Pancreas (tissue), 10 donors: ENCODE measurements at places on chromosomes 4 and X. TPM values are rescaled to one million over a fixed set of nuclear protein-coding genes. Genes with fewer than 3 reads are reported as not detected.
A peak's percentile ranks its signal among the peaks of the same experiment; 100 is the strongest.

GRCh38 chr4:140268186-140268841 lies 105.1 kb upstream of the SCOC start:
- no peak overlapping the region for H3K4me3 ChIP-seq
- H3K27ac ChIP-seq = no peak overlapping the region
- H3K4me1 ChIP-seq = no peaks in the 10 kb centered on the region
- no peaks in the 10 kb centered on the region for H3K36me3 ChIP-seq

DNA sequence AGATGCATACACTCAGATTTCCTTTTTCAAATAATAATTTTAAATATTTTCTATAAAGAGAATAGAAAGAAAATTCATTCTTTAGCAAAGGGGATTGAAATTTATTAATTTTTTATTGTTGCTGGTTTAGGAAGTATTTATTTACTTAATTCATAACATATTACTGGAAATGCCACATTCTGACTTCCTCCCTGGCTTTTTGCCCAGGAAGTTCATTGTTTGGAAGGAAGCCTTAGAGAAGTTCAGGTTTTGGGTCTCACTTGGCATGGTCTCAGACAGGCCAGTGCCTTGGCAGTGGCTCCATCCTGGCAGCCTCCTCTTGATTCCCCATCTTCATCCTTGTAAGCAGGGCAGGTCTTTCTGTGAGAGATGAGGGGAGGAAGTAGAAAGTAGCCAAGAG lies 50.5 kb downstream of the IL15 start:
- no peaks in the 10 kb centered on the region for H3K27me3 ChIP-seq
- H3K4me3 ChIP-seq = no peak overlapping the region
- peaks cover 13% of the 10 kb centered on the region for H3K4me1 ChIP-seq
- no peaks in the 10 kb centered on the region for H3K36me3 ChIP-seq
- H3K27ac ChIP-seq = peak overlapping the region; percentile 55

DNA sequence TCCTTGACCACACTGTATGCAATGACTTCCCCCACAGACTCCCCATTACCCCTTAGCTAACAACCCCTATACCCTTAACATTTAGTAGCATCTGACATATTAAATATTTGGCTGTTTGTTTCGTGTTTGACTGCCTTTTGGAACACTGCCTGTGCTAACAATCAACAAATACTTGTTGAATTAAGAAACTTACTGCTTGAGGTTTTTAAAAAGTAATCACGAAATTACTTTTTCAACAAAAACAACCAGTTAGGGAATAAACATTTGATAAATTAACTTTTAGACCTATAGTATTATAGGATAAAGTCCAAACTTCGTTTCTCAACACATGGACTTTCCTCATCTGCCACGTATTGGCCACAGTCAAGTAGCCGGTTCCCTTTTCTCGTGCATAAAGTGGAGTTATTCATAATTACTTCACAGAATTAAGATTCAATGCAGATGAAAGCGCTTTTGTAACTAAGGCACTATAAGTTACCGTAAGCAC lies 555 bp upstream of the ELMOD2 start:
- no peaks in the 10 kb centered on the region for H3K36me3 ChIP-seq
- peak overlapping the region; percentile 89 for H3K4me3 ChIP-seq
- no peak for DNase-seq

GRCh38 chr4:37066159-37066558 lies 178.4 kb upstream of the NWD2 start:
- no peaks in the 10 kb centered on the region for H3K27me3 ChIP-seq
- no peak overlapping the region for H3K4me3 ChIP-seq
- H3K36me3 ChIP-seq = no peaks in the 10 kb centered on the region
- H3K27ac ChIP-seq = no peak overlapping the region
- DNase-seq = peak; percentile 18

GRCh38 chr4:39998659-39999345 lies 21.1 kb upstream of the PDS5A start:
- H3K4me3 ChIP-seq = no peak overlapping the region
- H3K27ac ChIP-seq = no peak overlapping the region
- H3K27me3 ChIP-seq = no peaks in the 10 kb centered on the region
- no peaks in the 10 kb centered on the region for H3K4me1 ChIP-seq
- no peak for DNase-seq

DNA sequence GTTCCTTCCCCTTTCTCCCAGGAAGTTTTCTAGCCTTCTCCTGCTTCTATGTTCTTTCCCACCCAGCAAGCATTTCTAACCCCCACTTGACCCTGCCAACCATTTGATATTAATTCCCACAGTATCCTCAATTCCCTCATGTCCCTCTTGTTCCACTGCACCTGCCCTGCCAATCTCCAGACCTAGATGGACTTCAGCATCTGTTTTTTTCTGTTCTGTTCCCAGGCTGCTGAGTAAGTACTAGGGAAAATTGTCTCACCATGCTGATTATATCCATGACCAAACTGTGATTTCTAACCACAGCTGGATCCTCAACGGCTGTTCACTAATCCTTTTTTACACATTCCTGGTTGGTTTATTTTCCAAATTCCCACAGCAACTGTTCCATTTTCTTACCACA lies 37.7 kb downstream of the CLCN5 start:
- no peaks in the 10 kb centered on the region for H3K4me1 ChIP-seq
- no peaks in the 10 kb centered on the region for H3K27me3 ChIP-seq
- H3K27ac ChIP-seq = no peak overlapping the region
- no peak overlapping the region for H3K4me3 ChIP-seq

DNA sequence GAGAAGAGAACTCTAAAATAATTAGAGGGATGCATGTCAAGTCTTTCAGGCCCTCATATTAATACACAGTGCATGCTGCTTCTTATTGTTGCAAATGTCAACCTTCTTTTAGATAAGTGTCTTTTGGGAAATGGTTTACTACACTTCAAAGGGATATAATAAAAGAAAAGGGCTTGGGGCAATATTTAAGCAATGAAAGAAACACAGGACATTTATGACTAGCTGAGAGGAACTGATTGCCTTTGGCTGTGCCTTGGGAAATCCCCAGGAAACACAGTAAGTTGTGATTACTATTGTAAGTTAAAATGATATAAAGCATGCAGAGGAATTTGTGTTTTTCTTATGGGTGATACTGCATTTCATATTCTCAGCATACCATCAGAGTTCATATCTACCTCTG lies 1036.2 kb upstream of the GRID2 start:
- H3K27ac ChIP-seq = no peak overlapping the region
- DNase-seq = no peak
- H3K27me3 ChIP-seq = no peaks in the 10 kb centered on the region
- no peaks in the 10 kb centered on the region for H3K36me3 ChIP-seq
- peaks cover 13% of the 10 kb centered on the region for H3K4me1 ChIP-seq

DNA sequence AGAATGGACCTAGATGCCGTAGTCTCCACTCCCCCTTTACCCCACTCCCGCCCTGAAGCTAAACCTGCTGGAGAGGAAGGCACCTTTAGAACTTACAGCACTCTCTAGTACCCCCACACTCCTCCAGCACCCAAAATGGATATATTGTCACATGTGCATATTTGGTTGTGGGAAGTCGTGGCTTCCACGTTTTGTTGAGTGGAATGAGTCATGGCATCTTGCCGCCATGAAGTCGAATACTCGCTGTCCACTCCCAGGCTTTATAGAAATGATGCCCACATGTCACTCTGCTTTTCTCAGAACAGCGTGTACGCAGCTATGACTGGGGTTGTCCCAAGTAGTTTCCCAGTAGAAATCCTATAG lies 545 bp downstream of the ABCE1 start:
- H3K36me3 ChIP-seq = no peaks in the 10 kb centered on the region
- H3K27ac ChIP-seq = peak overlapping the region; percentile 94
- peak overlapping the region; percentile 81 for H3K4me3 ChIP-seq
- H3K27me3 ChIP-seq = no peaks in the 10 kb centered on the region
- H3K4me1 ChIP-seq = peaks cover 12% of the 10 kb centered on the region

DNA sequence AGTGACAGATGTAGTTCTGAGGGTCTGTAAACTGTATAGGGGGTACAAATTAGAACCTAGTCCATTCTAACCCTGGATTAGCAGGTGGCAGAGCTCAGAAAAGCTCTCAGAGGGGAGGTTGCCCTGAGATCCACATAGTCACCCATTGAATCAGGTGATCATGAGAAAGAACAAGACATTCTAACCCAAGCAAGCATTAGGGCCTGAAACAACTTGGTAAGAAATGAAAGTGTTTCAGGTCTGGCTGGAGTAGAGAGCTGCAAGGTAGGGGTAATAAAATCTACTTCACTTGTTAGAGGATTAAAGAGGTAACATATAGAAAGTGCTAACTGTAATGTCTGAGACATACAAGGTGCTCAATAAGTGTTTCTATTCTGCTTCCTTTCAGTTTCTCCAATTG lies 8.8 kb upstream of the BMP2K start:
- no peaks in the 10 kb centered on the region for H3K27me3 ChIP-seq
- no peaks in the 10 kb centered on the region for H3K36me3 ChIP-seq
- H3K27ac ChIP-seq = no peak overlapping the region
- no peak for DNase-seq
- H3K4me3 ChIP-seq = no peak overlapping the region
- H3K4me1 ChIP-seq = no peaks in the 10 kb centered on the region

- no peak for DNase-seq
- H3K27me3 ChIP-seq = no peaks in the 10 kb centered on the region
- no peak overlapping the region for H3K4me3 ChIP-seq
- no peaks in the 10 kb centered on the region for H3K4me1 ChIP-seq
These were observed 162.5 kb upstream of the ATP6AP2 start for GRCh38 chrX:40418146-40418812.

GRCh38 chr4:185357211-185357610 lies 38.5 kb downstream of the LRP2BP start:
- H3K27ac ChIP-seq = no peak overlapping the region
- no peaks in the 10 kb centered on the region for H3K27me3 ChIP-seq
- no peaks in the 10 kb centered on the region for H3K4me1 ChIP-seq
- H3K36me3 ChIP-seq = no peaks in the 10 kb centered on the region

GRCh38 chr4:129335276-129335675 lies 239.3 kb downstream of the C4orf33 start:
- H3K4me1 ChIP-seq = no peaks in the 10 kb centered on the region
- DNase-seq = no peak
- no peaks in the 10 kb centered on the region for H3K36me3 ChIP-seq
- H3K27ac ChIP-seq = no peak overlapping the region
- H3K4me3 ChIP-seq = no peak overlapping the region
- H3K27me3 ChIP-seq = no peaks in the 10 kb centered on the region

DNA sequence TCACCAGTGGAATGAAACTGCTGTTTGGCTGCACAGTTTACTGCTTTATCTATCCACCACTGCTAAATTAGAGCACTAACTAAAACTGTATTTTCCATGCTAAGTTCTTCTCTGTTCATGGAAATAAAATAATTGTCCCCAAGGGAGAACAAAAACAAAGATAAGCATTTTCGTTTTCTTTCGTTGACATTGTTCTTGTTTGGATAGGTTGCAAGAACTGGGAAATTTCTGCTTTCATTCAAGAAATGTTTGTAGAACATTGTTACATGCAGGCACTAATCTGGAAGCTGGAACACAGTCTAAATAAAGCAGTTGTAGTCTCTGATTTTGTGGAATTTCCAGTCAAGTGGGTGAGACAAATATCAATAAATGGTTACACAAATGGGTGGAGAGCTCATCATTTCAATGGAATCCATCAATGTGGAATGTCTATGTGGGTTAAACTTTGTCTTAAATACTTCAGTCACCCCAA lies 5.8 kb upstream of the CXCL8 start:
- no peak for DNase-seq
- H3K27me3 ChIP-seq = no peaks in the 10 kb centered on the region
- no peaks in the 10 kb centered on the region for H3K36me3 ChIP-seq
- H3K4me1 ChIP-seq = no peaks in the 10 kb centered on the region
- H3K4me3 ChIP-seq = no peak overlapping the region

GRCh38 chrX:102517326-102517725 lies 787 bp upstream of the TMSB15A start:
- H3K4me1 ChIP-seq = peaks cover 3% of the 10 kb centered on the region
- peaks cover 14% of the 10 kb centered on the region for H3K27me3 ChIP-seq
- no peak overlapping the region for H3K27ac ChIP-seq
- no peaks in the 10 kb centered on the region for H3K36me3 ChIP-seq
- no peak overlapping the region for H3K4me3 ChIP-seq
- DNase-seq = no peak

DNA sequence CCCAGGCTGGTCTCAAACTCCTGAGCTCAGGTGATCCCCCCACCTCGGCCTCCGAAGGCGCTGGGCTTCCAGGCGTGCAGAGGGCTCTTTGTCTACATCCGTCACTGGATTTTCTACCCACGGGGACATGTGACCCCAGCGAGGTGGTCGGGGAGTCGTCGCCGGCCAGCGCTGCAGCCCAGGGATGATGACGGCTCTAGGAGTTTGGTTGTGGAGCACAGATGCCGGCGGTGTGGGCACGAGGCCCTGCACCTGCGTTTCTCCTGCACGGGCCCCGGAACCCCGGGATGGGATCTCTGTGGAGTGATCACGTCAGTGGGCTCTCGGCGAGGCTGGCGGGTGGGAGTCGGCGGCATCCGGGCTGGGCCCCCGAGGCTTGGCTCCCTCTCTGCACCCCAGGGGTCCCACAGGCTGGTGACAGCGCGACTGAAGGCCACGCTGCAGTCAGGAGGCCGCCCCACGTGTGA lies 9.1 kb upstream of the GTPBP6 start:
- no peaks in the 10 kb centered on the region for H3K4me1 ChIP-seq
- H3K4me3 ChIP-seq = no peak overlapping the region
- peak; percentile 28 for DNase-seq
- no peaks in the 10 kb centered on the region for H3K27me3 ChIP-seq

PLXNA3 gene
- polyA plus RNA-seq = 39.0 TPM

GABRG1 gene
- polyA plus RNA-seq = not detected

ZNF157 gene
- polyA plus RNA-seq = 0.14 TPM

TEX28 gene
- polyA plus RNA-seq = not detected

ARHGAP36 gene
- not detected for polyA plus RNA-seq

SUV39H1 gene
- 1.9 TPM for polyA plus RNA-seq

PAK3 gene
- 15.5 TPM for polyA plus RNA-seq

IL2RG gene
- 1.1 TPM for polyA plus RNA-seq

AREG gene
- 0.23 TPM for polyA plus RNA-seq

ESX1 gene
- polyA plus RNA-seq = not detected

LINC00632 gene
- 3.7 TPM for polyA plus RNA-seq

F11 gene
- 65.3 TPM for polyA plus RNA-seq

KANTR gene
- polyA plus RNA-seq = 10.8 TPM
